ENCODE measurements at places on chromosomes 4 and X. TPM values are rescaled to one million over a fixed set of nuclear protein-coding genes. Genes with fewer than 3 reads are reported as not detected.

The CLDN2 gene
- not detected for total RNA-seq

The USP51 gene
- total RNA-seq: 6.9 TPM

The RNF128 gene
- 1.2 TPM for total RNA-seq

The SOD3 gene
- not detected for total RNA-seq

The SUPT20HL2 gene
- not detected for total RNA-seq

Measured in occipital lobe (tissue), 3 donors.